ENCODE measurements at places on chromosomes 2 and 18. TPM values are rescaled to one million over a fixed set of nuclear protein-coding genes. Genes with fewer than 3 reads are reported as not detected.

DNA sequence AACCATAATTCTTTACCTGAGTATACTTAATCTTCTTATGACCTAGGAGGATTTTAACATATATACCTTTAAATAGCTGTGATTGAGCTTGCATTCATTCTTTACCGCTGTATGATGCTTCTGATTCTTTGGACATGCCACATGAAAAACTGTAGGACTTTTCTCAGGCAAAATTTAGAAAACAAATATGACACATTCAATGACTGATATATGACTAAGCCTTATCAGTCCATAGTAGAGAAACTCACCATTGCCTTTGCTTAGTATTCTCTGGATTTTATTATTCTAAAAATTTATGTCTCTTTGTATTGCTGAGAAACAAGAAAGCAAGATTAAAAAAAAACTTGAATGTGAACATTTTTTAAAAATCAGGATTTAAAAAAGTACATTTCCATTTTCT, 3.7 kb downstream of the FAM171B start:
- no peak for DNase-seq

ATOH8 gene
- 12.9 TPM for total RNA-seq

DNA sequence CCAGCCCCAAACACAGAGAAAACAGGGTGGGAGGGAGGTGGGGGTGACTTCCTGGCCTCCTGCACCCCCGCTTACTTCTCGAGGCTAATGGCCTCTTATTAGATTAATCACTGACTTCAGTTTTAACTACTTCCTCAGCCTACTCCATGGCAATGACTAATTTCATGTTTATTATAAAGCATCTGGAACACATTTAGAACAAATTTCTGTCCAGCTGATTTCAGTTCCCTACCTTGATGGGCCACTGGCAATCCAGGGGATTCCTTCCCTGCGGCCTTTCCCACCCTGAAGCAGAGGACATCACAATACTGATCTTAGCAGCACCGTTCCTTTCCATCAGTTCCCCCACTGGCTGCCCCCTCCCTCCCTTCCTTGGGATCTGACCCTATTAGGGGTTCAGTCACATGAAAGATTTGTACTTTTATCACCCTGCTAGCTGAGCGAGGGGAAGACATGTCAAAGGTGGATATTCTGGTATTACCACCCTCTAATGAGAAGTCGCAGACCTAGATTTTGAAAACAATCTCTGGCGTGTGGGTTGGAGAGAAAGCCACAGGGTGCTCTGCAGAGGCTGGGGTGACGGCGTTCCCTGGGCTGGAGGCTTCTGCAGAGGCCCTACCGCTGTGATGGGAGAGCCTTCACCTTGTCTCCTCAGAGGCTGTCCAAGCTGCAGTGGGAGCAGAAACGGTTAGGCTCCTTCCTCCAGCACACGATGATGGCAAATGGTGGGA, 67.6 kb downstream of the KIAA2012 start:
- DNase-seq, result peak; percentile 16

DNA sequence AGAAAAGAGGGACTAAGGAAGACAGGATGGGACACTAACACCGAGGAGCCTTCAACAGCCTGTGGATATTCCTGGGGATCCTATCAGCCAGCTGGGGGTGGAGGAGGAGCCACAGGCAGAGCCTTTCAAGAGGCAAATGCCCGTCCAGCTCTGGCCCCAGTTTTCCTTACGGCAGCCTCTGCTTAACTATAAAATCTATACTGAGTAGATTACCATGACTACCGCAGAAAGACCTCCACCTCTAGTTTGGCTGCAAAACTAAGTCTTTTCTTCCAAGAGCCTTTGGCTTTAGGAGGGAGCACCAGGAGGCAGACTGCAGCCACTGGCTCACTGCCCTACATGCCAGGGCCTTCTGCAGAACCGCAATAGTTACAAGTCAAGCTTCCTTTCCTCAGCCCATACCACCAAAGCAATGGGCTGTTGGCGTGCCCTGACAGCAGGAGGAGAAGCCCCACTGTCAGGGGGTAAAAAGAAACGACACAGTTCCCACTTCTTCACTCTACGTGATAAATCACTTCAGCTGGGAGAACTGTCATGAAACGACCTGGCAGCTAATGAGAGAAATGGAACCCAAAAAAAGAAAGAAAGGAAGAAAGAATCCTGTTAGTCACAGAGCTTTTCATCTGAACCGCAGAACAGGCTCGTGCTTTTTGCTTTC, 25.1 kb upstream of the CREB1 start:
- DNase-seq, result peak; percentile 56

DNA sequence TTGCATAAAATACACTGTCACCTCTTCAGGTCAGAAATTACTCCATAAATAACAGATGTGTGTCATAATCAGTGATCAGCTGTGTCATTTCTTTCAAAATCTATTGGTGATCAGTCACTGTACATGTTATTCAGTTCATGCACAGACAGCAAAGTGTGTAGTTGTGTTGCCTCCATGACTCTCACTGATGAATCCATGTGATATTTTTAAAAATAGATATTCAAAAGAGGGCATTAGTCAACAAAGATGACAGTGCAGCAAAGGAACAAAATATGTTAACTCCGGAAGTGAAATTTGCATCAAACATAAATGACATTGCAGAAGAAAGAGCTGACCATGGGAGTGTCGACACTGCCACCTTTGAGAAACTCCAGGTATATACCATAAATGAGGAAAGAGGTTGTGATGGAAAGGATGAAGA, 17.1 kb upstream of the MCM6 start:
- no peak for DNase-seq

DNA sequence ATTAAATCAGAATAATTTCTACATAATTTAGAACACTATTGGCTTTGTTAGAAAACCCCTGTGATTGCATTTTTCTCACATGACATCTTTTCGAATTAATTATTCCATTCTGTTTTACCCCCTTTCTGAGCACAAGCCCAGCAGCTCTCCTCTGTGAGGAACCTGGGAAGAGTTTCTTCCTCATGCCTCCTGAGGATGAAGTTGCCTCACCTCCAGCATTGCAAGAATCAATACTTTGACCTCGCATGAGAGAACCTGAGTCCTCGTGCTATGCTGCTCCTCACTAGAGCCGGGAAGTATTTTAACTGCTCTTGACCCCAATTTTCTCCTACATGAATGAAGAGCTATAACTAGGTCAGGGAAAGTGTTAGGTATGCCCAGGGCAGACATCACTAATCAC, 77.1 kb upstream of the RAPH1 start:
- peak; percentile 30 for DNase-seq

- DNase-seq, result peak; percentile 54
Measured at GRCh38 chr2:201696151-201696659, 2.2 kb downstream of the MPP4 start.

FAM110C gene
- 31.4 TPM for total RNA-seq

SLC39A6 gene
- total RNA-seq, result 165 TPM

DNA sequence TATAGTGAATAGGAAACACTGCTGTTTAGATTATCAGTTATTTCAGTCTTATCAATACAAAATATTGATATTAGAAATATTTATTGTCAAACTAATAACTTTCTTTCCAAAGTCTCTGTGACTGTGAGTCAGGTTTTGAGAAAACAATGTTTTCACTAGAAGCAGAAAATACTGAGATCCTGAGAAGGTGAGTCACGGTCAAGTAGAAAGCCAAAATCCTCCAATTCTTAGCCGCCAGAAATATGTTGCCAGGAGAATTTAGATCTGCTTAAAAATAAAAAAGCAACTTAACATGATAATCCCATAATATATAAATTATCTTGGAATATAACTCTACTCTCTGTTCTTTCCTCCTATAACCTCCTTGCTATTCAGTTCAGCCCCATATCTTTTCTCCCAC, 181.9 kb upstream of the NRXN1 start:
- no peak for DNase-seq

HEATR5B gene
- total RNA-seq, result 31.6 TPM

GRCh38 chr2:63545023-63545422, 43.3 kb downstream of the WDPCP start:
- DNase-seq, result no peak

Measured in renal cortical epithelial cell (primary cell).